ENCODE measurements at places on chromosomes 1 and 21.

GRCh38 chr1:158809256-158809655, 21.9 kb upstream of the MNDA start:
- DNase-seq = no peak

GRCh38 chr1:177800400-177801088, 169.3 kb downstream of the SEC16B start:
- no peak for DNase-seq

DNA sequence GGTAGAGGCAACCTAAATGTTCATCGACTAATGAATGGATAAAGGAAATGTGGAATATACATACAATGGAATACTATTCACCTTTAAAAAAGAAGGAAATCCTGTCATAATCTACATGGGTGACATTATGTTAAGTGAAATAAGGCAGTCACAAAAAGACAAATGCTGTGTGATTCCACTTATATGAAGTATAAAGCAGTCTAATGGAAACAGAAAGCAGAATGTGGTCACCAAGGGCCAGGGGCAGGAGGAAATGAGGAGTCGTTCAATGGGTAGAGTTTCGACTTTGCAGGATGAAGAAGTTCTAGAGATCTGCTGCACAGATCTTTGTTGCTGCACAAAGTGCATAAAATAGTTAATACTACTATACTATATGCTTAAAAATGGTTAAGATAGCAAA, 7.8 kb downstream of the DIPK1A start:
- no peak for DNase-seq

DNA sequence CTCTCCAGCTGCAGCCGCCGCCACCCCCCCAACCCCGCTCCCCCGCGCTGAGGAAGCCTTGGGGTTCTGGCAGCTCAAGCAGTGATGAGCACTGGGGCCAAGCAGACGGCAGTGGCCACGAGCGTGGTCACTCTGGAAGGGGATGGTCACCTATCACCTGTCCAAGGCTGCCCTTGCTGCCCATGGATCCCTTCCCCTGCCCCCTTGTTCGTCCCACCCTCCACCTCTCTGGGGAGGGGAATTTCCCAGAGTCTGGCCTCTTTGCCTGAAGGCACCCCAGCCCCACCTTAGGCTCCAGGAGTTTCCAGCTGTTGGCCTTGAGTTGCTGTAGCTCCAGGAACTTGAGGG, 7.2 kb upstream of the SMIM12 start:
- no peak for DNase-seq

DNA sequence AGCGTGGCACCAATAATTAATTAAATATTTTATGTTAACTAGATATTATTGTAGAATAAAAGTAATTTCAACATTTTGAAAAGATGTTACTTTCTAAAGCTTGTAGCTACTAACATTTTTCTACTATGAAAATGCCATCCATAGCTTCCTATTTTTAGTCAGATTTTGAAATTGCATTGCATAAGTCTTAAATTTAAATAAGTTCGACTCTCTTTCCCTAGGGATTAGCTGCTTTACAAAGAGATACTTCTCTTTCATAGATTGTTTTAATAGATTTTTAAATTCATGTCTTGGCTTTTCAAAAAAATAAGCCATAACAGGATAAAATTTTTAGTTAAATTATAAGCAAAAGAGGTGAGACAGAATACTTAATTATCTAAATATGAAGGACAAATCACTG, 1279.6 kb downstream of the KCNT2 start:
- no peak for DNase-seq

DNA sequence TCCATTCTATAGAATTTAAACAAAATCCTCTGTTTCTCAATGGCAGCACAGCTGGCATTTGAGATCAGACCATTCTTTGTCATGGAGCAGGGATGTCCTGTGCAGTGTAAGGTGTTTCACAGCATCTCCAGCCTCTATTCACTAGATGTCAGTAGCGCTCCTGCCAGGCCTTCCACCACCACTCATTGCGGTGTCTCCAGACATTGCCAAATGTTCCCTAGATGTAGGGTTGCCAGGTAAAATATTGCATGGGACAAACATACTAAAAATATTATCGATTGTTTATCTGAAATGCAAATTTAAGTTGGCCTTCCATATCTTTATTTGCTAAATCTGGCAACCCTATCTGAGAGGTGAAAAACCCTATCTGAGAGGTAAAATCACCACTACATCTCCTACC, 11.7 kb downstream of the ITLN2 start:
- DNase-seq = peak; percentile 42

DNA sequence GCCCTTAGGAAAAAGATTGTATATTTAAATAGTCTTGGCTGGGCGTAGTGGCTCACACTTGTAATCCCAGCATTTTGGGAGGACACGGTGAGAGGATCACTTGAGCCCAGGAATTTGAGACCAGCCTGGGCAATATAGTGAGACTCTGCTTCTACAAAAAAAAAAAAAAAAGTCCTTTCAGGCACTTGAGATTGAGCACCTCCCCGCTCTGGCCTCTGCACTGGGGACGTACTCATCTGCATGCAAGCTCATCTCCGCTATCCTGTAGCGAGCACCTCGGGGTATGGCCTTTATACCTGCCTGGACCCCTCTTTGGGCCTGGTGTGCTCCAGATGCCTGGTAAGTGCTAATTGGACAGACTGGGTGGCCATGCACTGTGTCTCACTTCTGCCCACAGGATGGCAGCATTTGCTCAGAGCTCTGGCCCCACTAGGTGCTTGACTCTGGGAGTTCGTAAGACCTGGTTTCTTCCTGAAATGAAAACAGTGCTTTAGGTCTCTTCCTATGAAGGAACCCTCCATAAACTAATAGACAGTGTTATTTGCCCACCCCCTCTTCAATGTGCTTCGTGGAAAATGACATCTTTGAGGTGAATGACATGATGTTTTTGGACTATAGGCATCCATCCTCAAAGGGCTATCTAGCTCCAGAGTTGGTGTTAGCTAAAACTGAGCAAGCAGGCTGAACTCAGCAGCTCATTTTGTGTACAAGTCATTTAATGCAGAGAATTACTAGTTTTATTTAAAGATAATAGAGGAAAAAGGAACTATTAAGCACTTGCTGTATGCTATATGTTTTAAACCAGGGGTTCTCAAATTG, 61.7 kb upstream of the ADAR start:
- DNase-seq = peak; percentile 50

DNA sequence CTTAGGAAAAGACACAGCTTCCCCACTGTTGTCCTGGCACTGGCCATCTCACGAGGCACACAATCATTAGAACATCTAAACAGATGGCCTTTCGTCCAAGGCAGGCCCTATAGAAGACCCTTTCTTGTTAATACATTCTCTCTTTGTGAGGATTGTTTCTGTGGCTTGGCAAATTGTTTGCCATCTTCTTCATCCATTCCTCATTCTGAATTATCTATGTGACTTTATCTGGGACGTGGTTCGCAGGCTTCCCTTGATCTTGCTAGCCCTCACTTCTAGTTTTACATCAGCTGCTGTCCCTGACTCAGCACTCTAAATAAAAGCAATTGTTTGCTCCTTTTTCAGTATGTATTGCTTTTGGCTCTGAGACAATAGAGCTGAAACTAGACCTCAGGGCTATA, 101.1 kb upstream of the ZC3H11B start:
- DNase-seq = no peak

- DNase-seq = no peak
Measured at GRCh38 chr1:218516526-218516925, 171.4 kb downstream of the TGFB2 start.
